Hepatocyte (in vitro differentiated cells): ENCODE measurements at places on chromosomes 7 and 10.

DNA sequence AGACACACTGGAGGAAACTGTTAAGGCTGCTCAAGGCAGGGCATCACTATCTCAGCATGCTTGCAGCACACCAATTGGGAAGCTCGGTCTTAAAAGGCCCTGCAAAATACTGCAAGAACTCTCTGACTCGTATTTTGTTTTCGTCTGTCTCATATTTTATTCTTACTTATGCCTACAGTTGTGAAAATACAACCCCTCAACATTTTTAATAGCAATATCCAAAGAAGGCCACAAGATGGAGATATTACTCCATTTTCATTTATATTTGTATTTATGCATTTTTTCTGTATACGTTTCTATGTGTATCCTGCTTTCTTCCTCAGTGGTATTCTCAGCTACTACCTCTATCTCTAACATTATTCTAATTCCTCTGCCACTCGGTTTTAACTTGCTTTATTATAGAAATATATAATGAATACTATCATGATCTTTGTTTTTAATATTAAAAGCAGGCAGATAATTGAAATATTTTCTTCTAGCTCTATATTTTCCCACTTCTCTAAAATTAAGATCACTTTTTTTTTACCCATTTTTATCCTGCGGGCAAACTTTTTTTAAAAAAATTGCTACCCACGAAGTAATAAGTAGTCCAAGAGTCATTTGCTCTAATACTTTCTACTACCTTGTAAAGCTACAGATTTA lies 10.0 kb downstream of the DNAJC1 start:
- no peak for DNase-seq

DNA sequence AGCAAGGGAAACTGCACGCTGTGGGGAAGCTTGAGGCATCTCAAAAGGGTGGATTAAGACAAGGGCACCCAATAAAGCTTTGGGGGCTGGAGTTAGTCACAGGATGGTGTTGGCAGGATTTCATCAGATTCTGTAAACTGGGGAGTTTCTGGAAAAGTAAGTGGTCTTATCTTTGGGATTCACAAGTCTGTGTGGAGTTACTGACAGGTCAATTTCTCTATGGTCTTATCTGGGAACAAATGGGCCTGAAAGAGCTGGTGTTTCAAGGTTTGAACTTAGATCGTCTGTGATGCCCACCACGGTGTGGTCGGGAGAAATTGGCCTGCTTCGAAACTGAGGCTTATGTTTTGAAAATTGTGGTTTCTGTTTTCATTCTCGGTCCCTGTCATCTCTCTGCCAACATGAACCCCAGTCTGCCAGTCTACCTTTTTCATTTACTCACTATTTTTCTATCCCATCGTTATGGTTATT lies 23.8 kb upstream of the AOAH start:
- no peak for DNase-seq

GRCh38 chr10:88861036-88861435 lies 9.4 kb upstream of the ANKRD22 start:
- DNase-seq, result no peak

GRCh38 chr10:111077785-111078504 lies 1.1 kb downstream of the ADRA2A start:
- DNase-seq, result peak; percentile 12

GRCh38 chr7:116548506-116548905 lies 23.7 kb downstream of the CAV1 start:
- no peak for DNase-seq

GRCh38 chr7:88243345-88243909 lies 23.6 kb upstream of the SRI start:
- peak; percentile 64 for DNase-seq

DNA sequence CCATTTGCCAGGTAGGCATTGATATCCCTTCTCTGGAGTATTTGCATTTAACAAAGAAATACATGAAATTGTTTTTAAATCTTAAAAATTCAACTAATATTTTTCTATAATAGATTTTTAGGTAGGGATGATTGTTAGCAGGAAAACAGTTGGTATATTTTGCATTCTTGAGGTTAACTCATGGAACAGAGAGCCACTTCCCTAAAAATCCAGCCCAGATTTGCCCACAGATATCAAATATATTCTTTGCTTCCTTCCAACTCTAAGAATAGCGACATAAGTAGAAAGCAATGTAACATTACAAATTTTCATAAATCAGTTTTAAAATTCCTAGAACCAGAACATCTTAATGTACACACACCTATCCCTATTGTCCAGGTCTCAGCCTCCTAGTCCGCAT lies 45.0 kb upstream of the ANLN start:
- DNase-seq, result no peak

DNA sequence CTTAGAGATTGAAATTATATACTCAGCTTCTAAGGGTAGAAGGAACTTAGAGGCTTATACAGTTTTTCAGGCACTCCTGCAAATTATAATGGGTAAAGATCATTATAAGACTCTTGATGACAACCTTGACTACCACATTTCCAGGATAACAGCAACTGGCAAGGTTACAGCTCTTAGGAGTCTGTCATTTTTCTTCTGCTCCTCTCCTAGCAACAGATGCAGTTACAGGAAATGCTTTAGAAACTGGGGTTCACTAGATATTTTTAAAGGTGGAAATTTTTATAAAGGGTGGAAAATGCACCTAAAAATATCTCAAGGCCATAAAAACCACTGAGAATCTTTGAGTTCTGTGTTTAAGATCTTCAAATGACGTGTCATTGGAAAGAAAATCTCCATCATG lies 185.8 kb downstream of the RELN start:
- no peak for DNase-seq

DNA sequence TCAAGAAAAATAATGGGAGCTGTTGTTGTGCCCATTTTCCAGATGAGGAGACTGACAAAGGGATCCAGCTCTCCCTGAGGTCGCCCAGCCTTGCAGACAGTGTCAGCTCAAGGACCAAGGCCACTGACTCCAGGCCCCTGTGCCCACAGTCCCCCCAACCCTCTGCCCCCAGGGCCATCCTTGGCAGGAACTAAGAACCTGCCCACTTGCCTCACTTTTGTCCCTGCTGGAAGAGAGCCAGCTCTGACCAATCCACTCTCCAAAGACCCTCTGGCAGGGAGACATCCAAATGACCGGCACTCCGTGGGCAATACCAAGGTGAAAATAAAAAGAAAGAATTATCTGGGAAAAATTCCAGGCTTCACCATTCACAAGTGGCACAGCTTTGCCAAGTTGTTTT lies 101.3 kb downstream of the TCERG1L start:
- no peak for DNase-seq

DNA sequence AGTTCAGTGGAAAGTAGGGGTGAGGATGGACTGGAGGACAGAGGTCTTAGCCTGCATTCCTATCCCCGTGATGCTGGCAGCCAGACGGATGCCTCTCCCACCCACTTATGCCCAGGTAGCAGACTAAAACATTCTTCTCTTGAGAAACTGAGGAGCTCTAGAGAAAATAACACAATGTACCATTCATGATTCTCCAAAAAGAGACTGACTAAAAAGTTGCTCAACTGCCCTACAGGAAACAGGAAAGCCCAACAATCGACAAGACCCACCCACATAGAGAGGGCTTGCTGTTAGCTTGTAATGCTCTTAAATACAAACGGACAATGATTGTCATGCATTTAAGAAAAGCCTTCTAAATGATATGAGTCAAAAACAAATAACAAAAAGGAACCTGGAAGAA lies 33.2 kb upstream of the PDE1C start:
- DNase-seq, result no peak

GRCh38 chr10:25026463-25026862 lies 10.1 kb downstream of the THNSL1 start:
- no peak for DNase-seq

DNA sequence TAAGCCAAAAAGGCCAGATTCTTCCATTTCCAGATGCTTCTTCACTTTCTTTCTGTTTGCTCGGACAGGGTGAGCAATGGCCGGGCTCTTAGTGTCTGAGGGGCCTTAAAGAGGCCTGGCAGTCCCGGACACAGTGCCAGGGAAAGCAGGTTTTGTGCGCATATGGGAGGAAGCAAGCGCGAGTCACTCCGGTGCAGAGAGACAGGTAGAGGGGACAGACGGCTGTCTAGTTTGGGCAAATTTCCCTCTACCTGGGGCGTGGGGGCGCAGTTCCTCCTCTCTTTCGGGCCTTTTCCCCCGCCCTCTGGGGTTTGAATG lies 4.7 kb downstream of the NEUROD6 start:
- no peak for DNase-seq

GRCh38 chr10:20473023-20473760 lies 423.9 kb downstream of the NEBL start:
- DNase-seq, result no peak

- no peak for DNase-seq
These were observed 135.4 kb downstream of the EMX2 start for GRCh38 chr10:117677890-117678500.

GRCh38 chr10:71088054-71088453 lies 124.3 kb upstream of the UNC5B start:
- no peak for DNase-seq

DNA sequence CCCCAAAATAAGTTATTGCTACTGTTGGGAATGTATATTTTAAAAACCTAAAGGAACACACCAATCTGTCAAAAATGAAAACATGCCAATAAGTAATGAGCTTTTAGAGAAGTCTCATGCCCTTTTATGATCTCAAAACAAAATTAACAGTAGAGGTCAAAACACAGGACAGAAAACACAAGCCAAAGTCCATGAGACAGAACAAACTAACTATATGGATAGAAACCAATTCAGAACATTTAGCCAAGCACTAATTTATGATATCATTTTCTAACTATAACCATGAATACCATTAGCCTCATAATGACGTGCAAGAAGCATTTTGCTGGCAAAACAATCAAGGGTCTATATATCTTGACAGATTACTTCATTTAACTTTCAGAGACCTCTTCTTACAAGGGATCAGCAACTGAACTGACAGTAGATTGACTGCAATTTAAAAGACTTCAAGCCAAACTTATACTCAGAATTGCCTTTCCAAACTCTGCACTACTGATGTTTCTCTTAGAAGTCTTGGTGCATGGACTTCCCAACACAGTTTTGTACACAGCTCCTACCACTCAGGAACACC lies 200.9 kb downstream of the DOCK4 start:
- no peak for DNase-seq

- no peak for DNase-seq
These were observed 200.3 kb downstream of the LSM5 start for GRCh38 chr7:32289651-32290414.

DNA sequence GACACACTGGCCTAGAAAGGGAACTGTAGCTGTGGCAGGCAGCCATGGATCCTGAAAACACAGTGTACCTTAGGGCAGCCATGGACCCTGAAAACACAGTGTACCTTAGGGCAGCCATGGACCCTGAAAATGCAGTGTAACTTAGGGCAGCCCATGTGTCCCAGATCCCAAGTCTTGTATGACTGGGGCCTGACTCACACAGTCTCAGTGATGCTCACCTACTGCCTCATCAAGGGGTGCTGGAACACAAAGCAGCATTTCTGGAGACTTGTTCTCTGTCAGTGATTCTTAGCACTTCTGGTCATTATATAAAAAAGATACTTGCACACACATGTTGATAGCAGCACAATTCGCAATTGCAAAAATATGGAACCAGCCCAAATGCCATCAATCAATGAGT lies 70.2 kb upstream of the LAMB4 start:
- DNase-seq, result no peak

DNA sequence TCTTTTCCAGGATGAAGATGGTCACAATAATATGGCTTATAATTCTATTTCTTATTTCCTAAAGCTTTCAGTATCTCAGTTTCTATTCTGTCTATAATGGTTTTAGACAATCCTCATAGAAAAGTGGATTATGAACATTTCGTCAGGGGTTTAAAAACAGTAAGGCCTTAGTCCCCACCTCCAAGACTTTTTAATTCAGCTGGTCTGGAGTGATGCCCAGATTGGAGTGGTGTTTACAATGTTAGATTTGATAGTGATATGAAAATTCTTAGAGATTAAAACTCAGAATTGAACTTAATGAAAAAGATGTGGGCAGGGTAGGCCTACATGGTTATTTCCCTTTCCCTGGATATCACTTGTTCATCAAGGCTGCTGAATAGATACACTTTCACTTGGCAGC lies 1238.3 kb downstream of the SORCS3 start:
- no peak for DNase-seq

DNA sequence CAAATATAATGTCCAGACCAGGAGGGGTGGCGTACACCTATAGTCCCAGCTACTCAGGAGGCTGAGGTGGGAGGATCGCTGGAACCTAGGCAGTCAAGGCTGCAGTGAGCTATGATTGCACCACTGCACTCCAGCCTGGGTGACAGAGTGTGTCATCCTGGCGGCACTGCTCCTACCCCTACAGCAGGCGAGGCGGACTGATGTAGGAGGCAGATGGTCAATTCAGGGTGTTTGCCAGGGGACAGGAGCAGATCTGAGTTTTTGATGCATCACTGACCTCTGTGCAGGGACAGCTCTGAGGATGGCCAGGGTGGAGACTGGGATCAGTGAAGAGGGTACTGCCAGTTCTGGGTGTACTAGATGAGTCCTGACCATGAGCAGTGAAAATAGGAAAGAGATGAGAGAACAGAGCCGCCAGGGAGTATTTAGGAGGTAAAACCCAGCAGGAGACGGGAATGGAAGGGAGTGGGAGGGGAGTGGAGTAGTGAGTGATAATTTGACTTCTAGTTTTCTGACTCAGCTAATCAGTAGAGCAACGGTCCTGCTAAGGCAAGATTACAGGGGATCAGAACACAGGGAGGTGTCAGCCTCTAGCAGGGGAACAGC lies 75.3 kb downstream of the HIP1 start:
- no peak for DNase-seq

DNA sequence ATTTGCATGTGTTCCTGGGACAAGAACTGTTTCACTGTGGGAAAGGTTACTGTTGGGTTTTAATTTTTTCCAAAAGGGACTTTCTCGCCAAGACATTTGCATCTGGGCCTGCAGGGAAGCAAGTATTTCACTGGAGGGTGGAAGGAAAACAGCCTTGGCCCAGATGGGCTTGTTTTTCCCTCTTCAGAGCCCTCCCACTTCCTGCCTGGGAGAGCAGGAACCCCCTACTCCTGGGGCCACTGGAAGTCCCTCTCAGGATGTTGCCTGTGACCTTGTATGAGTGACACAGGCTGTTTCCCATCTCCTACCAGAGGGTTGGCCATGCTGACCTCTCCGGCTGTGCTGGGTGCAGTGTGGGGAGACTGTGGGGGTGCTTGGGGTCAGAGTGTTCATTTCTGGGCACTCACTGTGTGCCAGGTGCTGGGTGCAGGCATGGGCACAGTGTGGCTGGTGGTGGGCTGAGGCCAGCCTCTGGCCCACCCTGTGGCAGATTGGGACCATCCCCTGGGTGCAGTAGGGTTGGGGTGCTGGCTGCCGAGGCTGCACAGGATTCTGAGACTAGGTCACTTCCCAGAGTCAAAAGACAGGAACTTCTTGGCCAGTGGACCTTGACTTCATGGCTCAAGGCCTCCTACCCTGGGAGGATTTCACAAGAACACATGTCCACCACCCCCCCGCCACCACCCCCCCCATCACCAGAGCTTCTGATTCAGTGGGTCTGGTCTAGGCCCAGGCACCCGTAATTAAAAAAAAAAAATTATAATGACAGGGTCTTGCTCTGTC lies 10.2 kb downstream of the TSPAN15 start:
- DNase-seq, result no peak
